ENCODE measurements at places on chromosomes 3 and 15.
A peak's percentile ranks its signal among the peaks of the same experiment; 100 is the strongest.

GRCh38 chr3:19267040-19267439 lies 118.7 kb downstream of the KCNH8 start:
- DNase-seq = no peak

DNA sequence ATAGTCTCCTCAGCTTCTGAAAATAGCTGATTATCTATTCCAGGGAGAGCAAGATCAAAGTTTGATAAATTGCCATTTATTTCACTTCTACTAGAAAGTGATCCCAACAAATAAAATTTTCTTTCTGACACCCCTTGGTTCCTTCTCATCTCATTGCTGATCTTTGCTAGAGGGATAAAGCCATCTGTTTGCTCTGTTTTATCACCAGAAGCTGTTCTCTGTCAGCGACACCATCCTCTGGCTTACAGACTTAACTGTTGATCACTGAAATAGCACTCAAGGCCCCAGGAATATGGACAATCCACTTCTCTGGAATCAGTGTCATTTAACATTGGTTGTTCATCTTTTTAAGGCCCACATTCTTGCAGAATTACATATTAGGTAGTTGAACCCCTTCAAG lies 219.0 kb downstream of the LSAMP start:
- DNase-seq = no peak

- peak; percentile 30 for DNase-seq
Measured at GRCh38 chr3:9778143-9779074, 8.7 kb upstream of the CAMK1 start.

DNA sequence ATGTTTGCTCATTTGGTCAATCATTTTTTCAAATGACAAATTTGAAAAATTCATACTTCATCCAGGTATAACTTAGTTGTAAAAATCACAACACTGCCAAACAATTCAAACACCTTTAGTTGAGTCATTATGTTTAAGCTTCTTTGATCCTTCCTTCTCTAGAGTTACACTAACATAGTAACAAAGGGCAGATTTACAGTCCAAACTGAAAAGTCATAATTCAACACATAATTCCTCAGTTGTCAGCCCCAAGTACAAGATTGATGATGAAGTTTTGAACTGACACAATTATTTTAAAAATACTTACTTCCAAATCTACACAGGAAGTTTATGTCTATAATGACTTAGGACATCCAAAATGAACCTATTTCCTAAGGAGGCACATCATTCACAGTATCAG lies 264.1 kb downstream of the LSAMP start:
- DNase-seq = no peak

DNA sequence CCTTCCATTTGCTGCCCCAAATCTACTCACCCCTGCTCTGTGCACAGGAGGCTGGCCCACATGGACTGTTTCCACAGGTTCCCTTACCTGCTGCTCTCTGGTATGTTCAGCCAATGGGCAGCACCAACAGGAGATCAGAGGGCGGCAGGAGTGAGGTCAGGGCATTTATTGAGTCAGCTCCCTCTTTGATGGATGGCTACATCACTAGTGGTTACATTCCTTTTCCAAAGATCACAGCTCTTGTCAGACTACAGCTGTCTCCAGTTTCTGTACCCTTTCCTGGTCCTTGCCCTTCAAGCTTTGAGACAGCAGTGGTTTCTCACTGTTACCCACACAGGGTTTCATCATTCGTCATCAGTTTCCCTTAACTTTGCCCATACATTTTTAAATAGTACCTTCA lies 325.1 kb downstream of the SUCLG2 start:
- DNase-seq = no peak

DNA sequence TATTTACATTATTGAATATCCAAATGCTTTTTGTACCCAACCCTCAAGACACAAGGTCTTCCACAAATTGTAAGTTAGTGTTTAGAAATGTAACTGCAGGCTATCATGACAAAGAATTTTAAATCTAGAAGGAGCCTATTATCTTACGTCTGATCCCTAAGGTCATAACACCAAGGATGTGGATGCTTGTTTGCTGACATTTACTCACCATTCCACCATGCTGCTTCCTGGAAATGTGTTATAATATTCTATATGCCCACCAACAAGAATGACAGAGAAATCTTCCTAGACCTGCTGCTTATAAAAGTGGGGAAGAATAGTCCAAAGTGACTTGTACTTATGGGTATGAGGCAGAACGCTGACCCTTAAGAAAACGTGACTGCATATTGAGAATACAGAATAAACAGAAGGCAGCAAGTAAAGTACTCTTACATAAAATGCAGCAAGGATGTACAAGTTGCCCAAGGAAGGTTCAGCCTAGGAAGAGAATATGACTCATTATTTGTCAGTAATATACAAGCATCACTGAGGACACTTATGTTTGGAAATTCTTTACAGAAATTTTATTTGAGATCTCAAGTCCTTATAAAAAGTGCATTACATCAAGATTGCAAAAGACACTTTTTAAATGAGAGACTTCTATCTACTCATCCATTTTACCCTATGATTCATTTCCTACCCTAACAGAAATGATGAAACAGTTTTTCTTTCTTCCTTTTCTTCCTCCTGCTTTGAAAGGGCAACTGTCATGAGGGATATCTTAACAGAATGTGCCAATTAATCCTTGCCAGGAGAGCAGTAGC lies 59.6 kb downstream of the ESYT3 start:
- DNase-seq = peak; percentile 79

- DNase-seq = no peak
Measured at GRCh38 chr3:71050166-71050537, 533.4 kb downstream of the FOXP1 start.

- no peak for DNase-seq
Measured at GRCh38 chr15:88139936-88140335, 116.6 kb downstream of the NTRK3 start.

GRCh38 chr3:123799544-123800361 lies 84.4 kb downstream of the MYLK start:
- no peak for DNase-seq

DNA sequence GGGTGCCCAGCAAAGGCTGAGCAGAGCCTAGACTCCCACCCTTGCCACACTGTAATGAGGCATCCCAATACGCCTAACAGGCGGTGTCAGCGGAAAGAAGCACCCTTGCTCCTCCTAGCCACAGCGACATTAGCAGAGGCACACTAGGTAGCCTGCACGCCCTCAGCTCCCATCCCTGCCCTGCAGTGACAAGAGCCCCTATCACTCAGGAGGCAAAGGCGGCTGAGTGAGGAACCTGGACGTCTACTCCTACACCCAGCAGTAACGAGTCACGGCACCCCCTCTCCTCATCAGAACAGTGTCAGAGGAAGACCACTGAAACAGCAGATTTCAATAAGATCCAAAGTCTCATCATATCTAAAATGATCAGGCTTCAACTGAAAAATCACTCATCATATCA lies 12.0 kb upstream of the MAP6D1 start:
- no peak for DNase-seq
